ENCODE measurements at places on chromosomes 6 and 20.

DNA sequence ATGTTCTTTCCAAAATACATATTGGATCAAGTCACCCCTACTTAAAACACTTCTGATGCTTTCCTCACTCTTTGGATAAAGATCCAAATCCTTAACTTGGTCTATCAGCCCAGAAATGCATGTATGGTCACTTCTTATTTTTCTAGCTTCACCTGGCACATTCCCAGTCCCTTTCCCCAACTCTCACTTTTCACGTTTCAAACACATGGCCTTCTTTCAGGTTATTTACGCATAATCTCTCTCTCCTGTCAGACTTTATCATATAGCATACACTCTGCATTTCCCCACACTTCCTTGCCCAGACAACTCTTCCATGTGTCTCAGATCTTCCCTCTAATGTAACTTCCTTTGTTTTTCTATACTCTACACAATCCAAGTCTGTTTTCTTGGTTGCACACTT is 12.8 kb downstream of the PHIP start:
- DNase-seq, result no peak

DNA sequence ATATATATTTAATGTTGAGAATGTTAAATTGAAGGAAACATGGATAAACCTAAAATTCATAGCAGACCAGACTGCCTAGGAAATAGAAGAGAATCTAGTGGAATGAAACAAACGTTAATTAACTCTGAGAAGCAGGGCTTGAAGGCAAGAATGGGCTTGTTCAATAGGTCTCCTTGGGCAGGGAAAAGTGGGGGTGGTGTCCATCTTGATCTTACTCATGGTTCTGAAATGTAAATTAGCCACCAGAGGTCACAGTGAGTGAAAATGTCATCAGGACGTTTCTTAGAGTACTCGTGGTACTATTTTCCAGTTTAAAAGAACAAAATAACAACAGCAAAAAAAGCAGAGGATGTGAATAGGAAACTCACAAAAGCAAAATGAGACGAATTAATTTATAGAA is 66.8 kb upstream of the BTBD3 start:
- DNase-seq, result no peak

DNA sequence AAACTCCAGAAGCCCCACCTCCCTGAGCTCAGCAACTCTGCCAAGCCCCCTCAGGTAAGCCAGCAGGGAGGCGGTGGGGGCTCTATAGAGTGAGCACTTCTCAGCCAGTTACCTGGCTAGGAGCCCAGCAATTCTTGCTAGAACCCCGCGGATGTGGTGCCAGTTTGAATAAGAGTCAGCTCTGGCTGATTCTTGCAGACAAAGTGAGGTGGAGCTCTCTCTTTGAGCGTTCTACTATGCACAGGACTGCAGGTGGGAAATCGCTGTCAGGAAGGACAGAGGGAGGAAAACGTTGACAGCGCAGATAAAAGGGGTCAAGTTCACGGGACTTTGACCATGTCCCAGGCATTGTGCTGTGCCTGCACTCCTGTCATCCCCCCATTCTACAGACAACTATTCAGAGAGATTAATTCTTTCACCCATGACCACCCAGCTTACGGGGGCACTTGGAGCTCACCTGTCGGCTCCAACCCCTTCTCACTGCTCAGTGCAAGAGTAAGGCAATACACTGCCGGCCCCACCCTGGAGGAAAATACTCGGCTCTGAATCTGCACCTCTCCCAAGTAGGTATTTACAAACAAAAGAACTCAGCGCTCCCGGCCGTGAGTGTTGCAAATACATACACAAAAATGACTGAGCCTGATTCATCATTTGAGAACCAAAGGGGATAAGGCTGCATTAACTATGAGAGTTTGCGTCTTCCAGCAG is 92.9 kb downstream of the ANKRD60 start:
- peak; percentile 58 for DNase-seq

DNA sequence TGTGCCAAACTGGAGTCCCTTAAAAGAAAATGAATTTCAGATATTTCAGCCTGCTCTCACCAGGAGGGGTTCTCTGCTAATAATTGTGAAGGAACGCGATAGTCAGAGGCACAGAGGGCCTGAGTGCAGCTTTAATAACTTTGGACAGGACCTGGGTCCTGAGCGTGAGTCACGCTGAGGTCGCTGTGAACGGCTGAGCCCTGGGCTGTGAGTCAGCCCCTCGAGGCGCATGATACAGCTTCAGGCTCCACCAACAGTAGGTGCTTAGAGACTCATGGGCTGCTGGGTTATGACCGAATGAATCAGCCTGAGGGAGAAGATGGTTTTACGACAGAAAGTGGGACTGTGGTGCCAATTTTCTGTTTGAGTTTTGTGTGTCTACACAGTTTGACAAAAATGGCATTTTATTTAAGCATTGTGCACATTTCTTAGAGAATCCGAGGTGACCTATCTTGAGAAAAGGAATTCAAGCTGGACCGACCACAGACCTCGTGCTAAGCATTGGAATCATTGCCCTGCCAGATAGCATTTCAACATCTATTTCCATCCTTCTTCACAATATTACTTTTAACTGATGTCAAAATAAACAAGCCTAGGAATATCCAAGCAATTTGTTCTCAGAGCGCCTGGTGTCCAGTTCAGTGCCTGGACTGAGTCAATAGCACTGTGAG is 183.0 kb downstream of the THBS2 start:
- DNase-seq, result no peak

GRCh38 chr20:4067600-4068261 is 52.4 kb upstream of the RNF24 start:
- DNase-seq, result no peak
